DMS79 (cell line): ENCODE measurements at places on chromosomes 5 and 9.

DNA sequence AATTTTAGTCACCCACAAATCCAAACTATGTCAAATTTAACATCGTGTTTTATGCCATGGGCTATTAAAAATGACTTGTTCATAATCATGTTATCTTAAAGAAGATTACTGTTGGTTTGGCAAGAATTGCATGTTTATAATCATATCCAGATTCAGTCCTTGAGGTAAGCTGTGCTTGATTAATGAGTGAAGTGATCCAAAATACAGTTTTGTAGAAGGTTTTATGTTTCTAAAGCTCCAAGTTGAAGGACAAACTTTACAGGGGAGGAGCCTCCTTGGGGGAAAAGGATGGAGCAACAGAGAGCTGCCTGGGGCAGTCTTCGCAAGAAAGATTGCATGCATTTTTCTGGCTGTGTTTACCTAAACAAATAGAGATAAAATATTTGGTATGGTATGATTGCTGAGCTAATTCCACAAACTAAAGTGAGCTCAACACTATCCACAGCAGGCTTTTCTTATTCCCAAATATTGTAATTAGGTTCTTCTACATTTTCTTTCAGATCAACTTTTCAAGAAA is 189.5 kb upstream of the TYRP1 start:
- no peak for DNase-seq

- no peak for DNase-seq
Measured at GRCh38 chr5:119828541-119828940, 199.2 kb downstream of the FAM170A start.

DNA sequence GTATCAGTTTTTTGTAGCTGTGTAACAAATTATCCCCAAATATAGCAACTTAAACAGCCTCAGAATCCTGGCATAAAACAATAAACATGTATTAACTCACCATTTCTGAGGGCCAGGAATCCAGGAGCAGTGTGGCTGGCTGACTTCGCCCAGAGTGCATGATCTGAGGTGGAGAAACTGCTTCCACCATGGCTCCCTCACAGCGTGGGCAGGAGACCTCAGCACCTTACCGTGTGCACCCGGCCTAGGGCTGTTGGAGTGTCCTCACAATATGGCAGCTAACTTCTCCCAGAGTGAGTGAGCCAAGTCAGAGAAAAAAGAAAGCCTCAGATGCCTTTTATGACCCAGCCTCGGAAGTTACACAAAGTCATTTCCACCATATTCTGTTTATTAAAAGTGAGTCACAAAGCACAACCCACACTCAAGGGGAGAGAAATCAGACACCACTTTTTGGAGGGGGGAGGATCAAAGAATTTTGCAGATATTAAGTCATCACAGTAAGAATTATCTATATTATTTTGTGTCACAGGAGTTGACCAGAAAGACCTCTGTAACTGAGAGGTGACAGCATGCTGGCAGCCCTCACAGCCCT is 59.6 kb downstream of the TSTD2 start:
- no peak for DNase-seq

DNA sequence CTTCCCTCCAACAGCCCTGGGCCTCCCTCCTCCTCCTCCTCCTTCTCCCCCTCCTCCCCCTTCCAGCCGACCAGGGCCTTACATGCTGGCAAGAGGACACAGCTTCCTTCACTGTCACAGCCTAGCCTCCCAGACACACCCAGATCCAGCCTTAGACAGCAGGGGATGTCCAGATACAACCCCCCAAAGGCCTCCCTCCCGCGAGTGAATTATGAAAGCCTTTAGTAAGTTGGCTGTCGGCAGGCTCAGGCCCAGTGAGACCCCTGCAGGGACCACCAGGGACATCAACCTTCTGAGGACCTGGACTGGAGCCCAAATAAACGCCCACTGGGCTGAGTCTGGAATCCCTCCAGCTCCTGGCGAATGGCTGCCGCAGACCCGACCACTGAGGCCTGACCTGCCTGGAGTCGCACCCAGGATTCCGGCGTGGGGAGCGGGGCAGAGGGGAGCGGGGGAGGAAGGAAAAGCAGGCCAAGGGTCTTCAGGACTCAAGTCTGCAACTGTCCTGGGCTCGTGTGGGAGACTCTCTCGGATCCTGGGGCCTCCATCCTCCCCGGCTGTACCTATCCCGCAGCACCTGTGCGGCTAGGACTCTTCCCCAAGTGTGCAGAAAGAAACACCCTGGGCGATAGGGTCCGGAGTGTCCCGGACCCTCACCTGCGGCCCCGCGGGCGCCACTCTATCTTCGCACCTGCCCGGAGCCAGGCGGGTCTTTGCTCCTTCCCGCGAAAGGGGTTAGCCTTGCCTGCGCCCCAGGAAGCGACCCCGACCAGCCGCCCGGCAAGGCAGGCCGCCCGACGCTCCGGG is 705 bp downstream of the SEPTIN8 start:
- DNase-seq: no peak

DNA sequence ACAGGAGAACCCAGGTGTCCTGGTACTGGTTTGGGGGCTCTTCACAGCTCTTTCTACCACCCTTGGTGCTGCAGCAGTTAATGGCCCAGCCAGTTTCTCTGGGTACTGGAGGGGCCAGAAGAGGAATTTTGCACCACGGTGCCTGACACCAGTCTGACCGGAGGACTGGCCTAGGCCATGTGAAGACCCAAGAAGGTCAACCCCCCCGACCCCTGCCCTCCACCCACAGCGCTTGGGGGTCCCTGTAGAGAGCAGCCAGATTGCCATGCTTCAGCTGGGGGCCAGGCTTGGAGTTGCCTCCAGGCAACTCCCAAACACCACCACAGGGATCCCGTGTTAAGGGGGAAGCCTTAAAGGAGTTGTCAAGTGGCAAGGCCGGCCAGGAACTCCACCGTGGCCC is 6.2 kb downstream of the ARSI start:
- DNase-seq: no peak
